ENCODE measurements at places on chromosomes 3 and 15.

GRCh38 chr3:38346587-38347410 is at the start of gene XYLB:
XYLB (plus strand) TSS chr3:38346785; CDS start chr3:38346869, 84 bp downstream.
- DNase-seq, result peak; percentile 62

DNA sequence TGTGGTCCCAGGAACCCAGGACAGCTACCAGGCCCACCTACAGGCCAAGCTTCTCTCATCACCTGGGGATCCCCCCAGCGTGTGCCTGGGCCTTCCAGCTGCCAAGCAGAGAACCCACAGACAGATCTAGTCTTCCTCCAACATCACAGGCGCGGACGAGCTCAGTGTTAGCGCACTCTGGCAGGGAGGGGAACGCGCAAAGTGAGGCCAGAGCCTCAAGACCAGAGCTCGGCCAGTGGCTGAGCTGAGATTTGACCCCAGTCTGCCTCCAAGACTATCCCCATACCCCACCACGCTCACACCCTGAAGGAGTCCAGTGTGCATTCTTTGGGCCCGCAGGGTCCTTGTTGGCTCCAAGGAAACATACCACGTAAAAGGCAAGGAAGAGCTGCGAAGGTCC is 5.1 kb downstream of the MFGE8 start:
- no peak for DNase-seq

DNA sequence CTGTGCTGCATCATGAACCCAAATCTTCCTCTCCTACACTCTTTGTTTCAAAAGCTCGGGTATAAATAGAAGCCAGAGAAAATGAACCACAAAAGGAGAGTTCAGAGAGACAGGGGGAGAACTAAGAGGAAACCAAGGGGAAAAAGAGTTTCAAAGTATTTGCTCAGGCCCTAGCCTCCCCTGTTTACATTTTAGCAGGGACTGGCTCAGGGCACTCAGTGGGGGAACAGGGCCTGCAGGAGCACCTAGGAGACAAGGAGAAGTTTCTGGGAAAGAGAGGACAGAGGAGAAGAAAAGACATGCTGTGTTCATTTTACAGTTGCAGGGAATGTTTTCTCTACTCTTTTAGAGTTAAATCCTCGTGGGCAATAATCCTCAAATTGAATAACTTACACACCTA is 8.5 kb upstream of the IL17RD start:
- no peak for DNase-seq

DNA sequence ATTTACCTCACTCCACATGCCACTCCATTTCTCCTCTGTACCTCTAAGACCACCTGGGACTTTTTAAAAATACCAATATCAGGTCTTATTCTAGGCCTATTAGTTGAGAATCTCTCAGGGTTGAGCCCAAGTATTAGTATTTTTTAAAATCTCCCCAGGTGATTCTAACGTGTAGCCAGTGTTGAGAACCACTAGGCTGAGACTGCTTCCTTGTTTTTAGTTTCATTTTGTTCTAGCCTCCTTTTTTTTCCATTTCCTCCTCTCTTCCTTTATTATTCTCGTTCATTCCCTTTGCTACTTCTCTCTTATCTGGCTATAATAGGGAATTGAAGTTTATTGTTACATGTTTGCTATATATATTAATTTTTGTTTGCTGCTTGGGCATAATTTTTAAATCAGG is 217.8 kb upstream of the CD96 start:
- no peak for DNase-seq

DNA sequence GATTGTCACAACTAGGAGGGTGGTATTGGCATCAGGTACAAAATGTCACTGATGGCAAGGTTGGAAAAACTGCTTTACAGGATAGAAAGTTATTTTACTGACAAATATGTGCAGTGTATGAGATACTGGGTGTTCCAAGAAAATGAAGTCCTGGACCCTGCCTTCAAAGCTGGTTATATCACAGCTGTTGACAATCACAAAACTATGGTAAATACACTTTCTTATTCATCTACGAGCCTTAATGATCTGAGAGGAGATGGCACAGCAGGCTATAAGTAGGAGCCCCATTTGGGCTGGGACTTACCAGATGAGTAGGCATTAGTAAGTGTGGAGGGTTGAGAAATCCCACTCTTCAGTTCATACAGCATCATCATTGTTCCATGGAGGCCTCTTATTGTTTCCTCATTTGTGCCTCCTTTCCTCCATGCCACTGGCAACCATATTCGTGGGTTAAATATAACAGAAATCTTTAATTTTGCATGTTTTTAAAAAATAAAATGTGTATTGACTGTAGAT is 66.9 kb downstream of the CMTM8 start:
- no peak for DNase-seq

DNA sequence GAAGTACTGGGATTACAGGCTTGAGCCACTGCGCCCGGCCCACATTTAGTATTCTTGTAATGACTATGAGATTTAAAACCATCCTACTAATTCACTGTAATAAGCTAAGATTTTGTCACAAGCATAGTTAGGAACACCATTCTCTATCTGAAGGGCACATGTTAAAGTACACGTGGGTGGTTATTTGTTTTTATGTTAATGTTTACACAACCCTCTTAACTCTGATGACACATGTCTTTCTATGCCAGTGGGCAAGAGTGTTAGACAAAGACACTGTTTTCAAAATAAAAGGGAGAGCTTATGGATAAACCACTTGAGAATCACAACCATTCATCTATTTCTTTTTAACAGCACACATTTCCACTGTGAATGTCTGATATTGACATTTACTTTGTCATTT is 537.6 kb upstream of the IL12A start:
- DNase-seq, result no peak

DNA sequence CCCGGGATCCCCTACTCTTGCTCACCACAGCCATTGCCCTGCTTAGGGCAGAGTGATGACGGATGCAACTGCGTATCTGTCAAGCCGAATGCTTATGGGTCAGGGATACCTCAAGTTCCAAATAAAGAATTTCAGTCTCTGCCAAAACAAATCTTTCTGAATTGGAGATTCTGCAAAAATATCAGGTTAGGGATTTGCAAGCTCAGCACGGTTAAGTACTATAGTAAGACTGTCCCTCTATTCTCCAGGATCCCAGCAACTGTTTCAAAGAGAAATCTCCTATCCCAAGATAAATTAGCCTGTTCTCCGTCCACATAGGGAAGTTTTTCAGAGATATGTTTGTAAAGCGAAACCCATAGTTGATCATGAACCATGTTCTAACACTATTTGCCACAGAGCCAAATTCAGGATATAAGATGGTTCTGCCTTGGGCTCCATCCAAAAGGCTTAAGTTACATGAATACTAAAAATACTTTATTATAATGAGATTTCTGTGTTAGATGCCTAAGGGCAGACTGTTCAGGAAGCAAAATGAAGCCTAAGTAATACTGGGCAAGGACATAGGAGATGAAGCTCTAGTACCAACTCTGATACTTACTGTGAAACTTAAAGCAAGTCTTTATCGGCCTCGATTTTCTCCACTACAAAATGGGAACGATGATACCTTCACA is 100.1 kb upstream of the LPP start:
- no peak for DNase-seq

DNA sequence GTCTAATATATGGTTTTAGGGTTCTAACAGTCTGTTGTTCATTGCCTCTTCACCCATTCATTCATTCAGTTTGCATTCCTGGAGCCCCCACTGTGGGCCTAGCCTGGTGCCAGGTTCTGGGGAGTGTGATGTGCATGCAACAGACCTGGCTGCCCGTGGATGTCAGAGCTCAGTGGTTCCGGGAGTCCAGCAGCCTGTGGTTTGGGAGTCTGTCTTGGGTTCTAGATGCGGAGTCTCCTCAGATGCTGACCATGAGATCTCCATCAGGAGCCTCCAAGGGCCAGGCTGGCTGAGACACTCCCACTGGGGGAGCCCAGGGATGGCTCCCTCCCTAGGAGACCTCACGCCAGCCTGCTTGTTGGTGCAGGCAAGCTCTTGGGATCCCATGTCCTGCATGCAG is 92.1 kb upstream of the SEC13 start:
- DNase-seq, result no peak

- DNase-seq, result peak; percentile 41
Measured at GRCh38 chr15:35519541-35520149, 26.3 kb downstream of the DPH6 start.

DNA sequence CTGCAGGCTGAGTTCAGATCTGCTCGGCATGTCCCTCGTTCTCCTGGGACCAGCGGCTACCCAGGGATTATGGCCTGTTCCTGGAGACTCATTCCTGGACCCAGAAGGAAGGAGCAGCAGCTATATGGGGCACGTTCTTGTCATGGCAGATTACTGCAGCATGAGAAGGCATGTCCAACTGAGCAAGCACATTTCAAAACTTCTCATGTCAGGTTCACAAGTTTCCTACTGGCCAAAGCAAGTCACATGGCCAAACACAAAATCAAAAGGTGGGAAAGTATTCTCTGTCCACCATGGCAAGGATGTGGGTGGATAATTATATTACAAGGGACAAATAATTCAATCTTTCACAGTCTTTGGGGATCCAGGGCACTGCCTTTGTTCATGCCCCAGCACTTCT is 71.9 kb upstream of the C15orf39 start:
- DNase-seq, result no peak

GRCh38 chr3:66456711-66457173 is 44.1 kb downstream of the LRIG1 start:
- DNase-seq, result no peak

DNA sequence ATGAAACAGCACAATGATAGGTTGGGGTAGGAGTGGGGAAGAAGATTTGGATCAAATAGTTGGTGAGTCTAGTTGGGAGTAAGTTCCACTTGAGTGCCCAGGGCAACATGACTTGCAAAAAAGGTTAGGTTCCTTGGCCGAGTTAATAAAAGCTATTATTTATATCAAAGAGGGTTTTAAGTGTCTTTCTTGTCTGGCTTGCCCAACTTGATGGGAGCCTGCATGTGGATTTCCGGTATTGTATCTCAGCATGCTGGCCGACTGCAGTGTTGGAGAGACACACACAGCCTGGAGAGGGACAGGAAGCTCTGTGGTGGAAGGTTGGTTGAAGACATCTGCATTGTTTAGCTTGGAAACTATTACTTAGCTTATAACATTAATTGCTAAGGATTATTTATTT is 449.5 kb upstream of the TBL1XR1 start:
- DNase-seq, result no peak

- DNase-seq, result no peak
Measured at GRCh38 chr3:127049393-127049792, 66.5 kb downstream of the PLXNA1 start.

- DNase-seq, result no peak
Measured at GRCh38 chr3:55065331-55065730, 137.5 kb upstream of the LRTM1 start.

GRCh38 chr15:25051399-25052154 is 96.8 kb downstream of the SNRPN start:
- no peak for DNase-seq

DNA sequence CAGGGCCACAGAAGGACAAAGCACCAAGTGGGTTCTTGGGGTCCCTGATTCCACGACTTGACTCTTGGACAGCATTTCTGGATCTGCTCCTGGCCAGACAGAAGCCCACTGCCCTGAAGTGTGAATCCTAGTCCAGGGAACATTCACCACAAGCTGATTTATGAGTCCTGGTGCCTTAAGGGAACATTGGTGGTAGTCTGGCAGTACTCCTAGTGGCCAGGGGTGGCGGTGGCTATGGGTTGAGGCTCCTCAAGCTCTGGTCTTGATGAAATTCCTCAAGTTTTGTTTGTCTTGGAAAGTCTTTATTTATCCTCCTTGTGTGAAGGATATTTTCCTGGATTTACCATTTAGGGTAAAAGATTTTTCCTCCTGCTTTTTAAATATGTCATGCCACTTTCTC is 307.5 kb downstream of the PYDC2 start:
- DNase-seq, result no peak

- peak; percentile 24 for DNase-seq
Measured at GRCh38 chr3:128068156-128068620, 16.0 kb downstream of the SEC61A1 start.

- DNase-seq, result no peak
Measured at GRCh38 chr15:41568350-41569017, 9.5 kb downstream of the TYRO3 start.

DNA sequence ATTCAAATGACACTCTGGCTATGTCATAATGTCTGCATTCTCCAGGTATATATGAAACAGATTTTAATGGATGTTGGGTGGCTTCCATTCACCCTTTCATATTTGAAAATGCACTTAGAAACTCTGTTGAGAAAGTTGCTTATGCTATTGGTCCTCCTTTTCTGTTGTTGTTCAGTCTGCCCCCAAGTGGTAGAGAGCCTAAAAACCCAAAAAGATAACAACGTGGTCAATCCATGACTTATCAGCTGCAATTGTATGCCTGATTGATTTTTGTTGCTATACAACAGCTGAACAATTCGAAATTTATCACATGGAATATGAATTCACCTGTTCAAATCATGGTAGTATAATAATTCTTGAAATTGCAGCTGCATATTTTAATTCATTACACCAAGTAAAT is 279.8 kb downstream of the ROBO2 start:
- DNase-seq, result no peak

GRCh38 chr3:78613421-78613879 is 1154.3 kb downstream of the ROBO1 start:
- DNase-seq, result no peak

GRCh38 chr15:61794276-61794675 is 266.0 kb downstream of the VPS13C start:
- no peak for DNase-seq

- DNase-seq, result no peak
Measured at GRCh38 chr15:68734352-68734751, 86.3 kb downstream of the ANP32A start.

- DNase-seq, result no peak
Measured at GRCh38 chr3:182139627-182140357, 428.1 kb downstream of the SOX2 start.

- DNase-seq, result peak; percentile 57
Measured at GRCh38 chr3:29758434-29759322, 477.8 kb downstream of the RBMS3 start.

- no peak for DNase-seq
Measured at GRCh38 chr3:115503394-115503793, 119.9 kb upstream of the GAP43 start.

DNA sequence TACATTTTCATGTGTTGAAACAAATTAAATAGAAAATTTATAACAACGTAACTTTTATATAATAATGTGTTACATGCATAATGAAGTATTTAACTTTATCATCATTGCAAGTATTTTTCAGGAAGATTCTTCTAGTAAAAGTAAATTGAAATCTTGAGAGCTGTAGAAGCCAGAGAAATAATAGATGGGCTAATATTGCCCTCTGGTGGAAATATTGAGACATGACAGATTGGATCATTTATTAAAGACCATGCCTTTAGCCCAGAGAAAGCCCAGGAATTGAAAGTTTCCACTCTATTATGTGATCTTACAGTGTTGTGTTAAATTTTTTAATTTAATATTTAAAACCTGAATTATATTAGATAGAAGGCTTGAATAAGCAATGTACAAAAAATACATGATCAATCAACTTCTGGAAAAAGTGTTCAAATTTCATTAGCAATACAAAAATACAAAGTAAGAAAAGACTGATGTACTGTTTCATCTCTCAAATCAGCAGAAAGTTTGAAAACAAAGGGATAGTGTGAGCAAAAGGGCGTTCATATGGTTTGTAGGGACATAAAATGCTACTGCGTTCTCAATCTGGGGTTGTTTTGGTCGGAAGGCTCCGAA is 52.7 kb upstream of the SPTSSB start:
- peak; percentile 46 for DNase-seq
